ENCODE measurements at places on chromosomes 1 and 21. TPM values are rescaled to one million over a fixed set of nuclear protein-coding genes. Genes with fewer than 3 reads are reported as not detected.

CFAP141 gene
- not detected for polyA plus RNA-seq

FCRL2 gene
- 43.5 TPM for polyA plus RNA-seq

ARMH1 gene
- polyA plus RNA-seq, result 14.0 TPM

GRCh38 chr21:42121794-42122193 lies 50.7 kb downstream of the UMODL1 start:
- no peak overlapping the region for H3K4me3 ChIP-seq
- no peak for DNase-seq
- H3K27ac ChIP-seq, result no peak overlapping the region
- peaks cover 63% of the 10 kb centered on the region for H3K27me3 ChIP-seq

- no peaks in the 10 kb centered on the region for H3K36me3 ChIP-seq
- H3K27me3 ChIP-seq, result no peaks in the 10 kb centered on the region
- DNase-seq, result no peak
- H3K4me3 ChIP-seq, result no peak overlapping the region
Observed at GRCh38 chr1:22750685-22751051, 40.0 kb downstream of the EPHB2 start.
